Frontal cortex (tissue), 4 donors: ENCODE measurements at places on chromosomes 16 and 17.
A peak's percentile ranks its signal among the peaks of the same experiment; 100 is the strongest.

DNA sequence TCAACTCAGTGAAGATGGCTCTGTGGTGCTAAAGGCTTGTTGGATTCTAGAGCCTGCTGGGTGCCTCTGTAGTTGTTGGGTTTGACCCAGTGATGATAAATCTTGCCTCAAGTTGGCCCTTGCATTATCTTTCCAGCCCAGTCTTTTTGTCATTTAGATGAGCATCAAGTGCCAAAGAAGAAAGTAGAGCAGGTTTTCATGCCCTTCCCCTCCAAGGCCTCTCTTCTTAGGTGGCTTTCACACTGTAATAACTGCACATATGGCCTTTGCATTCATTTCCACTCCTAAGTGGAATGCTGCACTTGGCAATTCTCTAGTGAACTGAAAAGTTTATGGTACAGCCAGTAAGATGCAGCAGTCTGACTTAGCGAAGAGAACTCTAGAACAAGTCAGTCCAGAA, 165.1 kb downstream of the PHKB start:
- DNase-seq: no peak

- no peak for DNase-seq
These were observed 86.1 kb downstream of the RPA1 start for GRCh38 chr17:1915889-1916288.

DNA sequence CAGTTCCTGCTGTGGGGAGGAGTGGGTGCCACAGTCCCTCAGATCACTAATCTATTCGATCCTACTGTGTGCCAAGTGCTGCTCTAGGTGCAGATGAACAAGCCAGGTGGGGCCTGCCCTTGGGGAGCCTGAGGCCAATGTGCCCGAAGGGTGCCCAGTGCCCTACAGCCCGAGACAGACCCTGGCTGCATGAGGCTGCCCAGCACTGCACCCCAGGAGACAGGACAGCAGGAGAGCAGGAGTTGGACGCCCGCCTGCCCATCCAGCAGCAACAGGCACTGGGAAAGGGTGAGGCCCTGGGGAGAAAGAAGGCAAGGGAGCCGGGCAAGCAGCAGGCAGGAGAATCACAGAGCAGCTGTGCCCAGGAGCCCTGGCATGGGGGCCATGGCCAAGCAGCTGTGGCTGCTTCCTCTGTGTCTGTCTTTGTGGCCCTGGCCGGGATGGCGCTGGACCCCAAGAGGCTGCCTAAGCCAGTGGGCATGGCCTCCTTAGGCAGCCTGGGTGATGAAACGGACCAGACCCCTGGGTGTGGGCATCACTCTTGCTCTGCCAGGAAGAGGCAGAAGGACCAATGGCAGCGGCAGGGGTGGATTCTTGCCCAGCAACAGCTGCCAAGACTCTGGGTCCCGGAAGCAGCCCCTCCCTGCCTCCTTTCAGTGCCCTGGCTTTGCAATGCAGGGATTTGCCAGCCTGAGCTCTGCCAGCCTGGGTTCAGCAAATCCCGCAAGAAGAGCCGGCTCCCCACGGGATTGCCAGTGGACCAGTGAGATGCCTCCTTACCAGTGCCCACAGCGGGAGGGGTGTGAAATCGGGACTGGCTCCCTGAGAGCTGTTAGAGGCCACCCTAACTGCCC, 179.6 kb upstream of the TNRC6C start:
- peak; percentile 95 for DNase-seq

GRCh38 chr17:38324772-38325171, 19.0 kb downstream of the GPR179 start:
- DNase-seq: no peak

- no peak for DNase-seq
These were observed 8.1 kb downstream of the DEF8 start for GRCh38 chr16:89956505-89957215.
